ENCODE measurements at places on chromosomes 6 and 20.
A peak's percentile ranks its signal among the peaks of the same experiment; 100 is the strongest.

GRCh38 chr6:12392490-12392889, 102.3 kb downstream of the EDN1 start:
- no peak for DNase-seq

DNA sequence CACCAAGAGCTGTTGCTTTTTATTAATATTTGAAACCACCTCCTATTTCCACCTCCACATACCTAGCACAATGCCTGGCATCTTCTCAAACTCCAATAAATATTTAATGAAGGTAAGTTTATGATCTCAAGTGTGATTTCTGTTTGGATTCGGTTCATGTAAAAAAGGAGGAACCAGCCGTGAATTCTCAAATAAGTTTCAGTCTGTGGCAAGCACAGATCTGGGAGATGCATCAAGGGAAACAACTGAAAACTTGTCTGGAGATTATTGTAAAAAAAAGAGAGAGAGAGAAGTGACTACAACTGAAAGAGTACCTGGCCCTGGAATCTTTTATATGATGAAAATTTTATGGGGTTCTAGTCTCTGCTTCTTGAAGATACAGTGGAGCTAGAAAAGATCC, 52.8 kb upstream of the PNRC1 start:
- DNase-seq: no peak

GRCh38 chr6:139334806-139335446, 39.5 kb downstream of the CITED2 start:
- no peak for DNase-seq

GRCh38 chr6:119303164-119303887, 46.2 kb downstream of the MAN1A1 start:
- no peak for DNase-seq

DNA sequence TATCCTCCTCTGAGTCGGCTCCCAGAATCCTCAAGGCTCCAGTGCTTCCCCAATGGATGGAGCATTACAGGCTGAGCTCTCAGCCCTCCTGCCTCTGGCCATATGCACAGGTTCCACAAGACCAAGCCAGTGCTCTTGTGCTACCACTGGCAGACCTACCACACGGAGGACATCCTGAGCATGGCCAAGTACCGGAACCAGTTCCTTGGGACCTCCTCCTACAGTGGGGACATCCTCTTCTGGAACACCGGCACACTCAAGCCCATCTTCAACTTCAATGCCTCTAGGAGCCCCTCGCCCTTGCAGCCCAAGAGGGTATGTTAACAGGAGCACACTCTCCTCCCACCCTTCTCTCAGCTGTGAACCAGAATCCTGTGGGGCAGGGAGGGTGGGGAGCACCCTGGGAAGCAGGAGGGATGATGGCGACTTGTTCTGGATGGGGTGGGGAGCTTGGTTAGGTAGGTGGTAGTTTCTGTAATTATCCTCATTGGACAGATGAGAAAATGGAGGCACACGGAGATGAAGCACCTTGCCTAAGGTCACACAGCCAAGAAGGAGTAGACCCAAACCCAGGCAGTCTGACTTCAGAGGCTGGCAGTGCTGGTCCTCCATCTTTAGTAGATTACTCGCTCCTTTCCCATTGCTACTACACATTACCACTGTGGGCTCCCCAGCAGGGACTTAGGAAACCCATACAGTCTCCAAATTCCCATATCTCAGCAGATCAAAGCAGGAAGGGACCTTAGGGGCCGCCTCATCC, 58.6 kb downstream of the EFCAB8 start:
- no peak for DNase-seq

DNA sequence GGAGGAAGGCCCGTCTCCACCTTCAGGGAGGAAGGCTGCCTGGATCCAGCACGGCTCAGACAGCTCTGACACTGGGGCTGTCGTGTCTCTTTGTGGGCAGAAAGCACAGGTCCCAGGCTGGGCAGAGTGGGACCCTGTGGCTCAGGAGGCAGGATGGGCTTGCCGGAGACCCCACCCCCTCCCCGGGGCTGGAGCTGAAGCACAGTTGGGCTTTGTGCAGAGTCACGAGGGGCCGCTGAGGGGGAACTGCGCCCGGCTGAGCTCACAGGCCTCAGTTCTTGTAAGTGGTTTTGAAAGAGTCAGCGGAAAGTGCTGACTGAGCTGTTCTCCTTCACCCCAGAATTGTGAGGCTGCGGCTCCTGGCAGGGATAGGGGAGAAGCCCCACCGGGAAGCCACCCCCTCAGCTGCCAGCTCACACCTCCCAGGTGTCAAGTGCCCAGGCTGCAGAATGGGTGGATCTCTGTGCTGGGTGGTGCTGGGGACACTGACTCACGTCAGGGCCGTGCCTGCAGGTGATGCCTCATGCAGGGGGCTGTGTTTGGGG, 145.5 kb upstream of the RNF24 start:
- no peak for DNase-seq

GRCh38 chr6:26223650-26224546, 136.7 kb downstream of the HFE start:
- peak; percentile 89 for DNase-seq

- no peak for DNase-seq
Observed at GRCh38 chr6:40325791-40326190, 261.4 kb downstream of the LRFN2 start.

DNA sequence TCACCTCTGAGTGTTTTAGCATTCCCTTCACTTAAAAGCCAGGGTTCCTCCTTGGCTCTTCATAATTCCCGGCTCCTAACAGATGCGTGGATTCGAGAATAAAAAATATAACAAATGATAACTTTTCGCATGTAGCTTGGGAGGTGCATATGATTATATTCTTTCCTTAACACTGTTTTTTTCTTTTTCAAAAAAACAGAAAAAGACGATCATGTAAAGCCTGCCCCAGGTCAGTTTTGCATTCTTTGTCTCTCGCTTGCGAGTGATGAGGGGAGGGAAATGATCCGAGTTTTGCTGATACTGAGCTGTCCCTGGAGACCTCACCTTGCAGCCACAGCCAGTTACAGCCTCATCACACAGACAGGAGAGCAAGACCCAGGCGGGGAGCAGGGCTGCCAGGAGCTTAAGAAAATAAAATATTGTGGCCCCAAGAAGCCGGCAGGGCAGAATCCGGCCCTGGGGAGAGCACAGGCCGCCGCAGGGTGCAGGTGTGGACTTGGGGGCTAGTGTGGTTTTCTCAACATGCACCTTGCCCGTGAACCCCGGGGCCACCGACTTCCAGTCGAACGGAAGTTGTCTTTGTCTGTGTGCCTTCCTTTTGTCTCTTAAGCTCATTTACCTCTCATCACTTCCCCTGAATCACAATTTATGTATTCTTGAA, 301.8 kb downstream of the TAF4 start:
- no peak for DNase-seq

- no peak for DNase-seq
Observed at GRCh38 chr6:42281570-42281969, 63.9 kb upstream of the MRPS10 start.

GRCh38 chr6:140660295-140660694, 1285.8 kb upstream of the CITED2 start:
- DNase-seq: no peak

- no peak for DNase-seq
Observed at GRCh38 chr20:63296531-63297299, 3.7 kb downstream of the COL20A1 start.

GRCh38 chr6:44593539-44593944, 206.0 kb downstream of the CDC5L start:
- DNase-seq: peak; percentile 78

DNA sequence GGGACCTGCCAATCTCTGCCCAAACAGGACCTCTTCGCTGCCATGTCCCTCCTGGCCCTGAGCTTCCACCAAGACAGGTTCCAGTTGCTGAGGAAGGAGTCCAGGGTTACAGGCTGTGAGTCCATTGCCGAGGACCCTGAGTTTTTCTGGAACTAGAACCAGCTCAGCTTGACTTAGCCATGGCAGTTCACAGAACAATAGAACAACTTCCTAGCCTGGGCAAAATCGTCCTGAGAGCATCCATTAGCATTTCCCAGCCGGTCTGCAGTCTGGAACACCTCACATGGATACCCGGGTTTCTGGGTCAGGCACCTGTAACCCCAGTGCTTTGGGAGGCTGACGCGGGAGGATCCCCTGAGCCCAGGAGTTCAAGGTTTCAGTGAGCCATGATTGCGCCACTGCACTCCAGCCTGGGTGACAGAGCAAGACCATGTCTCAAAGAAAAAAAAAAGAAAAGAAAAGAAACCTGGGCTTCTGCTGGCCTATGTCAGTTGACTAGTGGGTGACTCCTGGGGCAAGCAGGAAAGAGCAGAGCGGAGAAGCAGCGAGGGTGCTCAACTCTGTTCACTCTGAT, 90.3 kb downstream of the TCP11 start:
- DNase-seq: no peak

All from GM12865 (cell line).